Eye (tissue), 1 donor: ENCODE measurements at places on chromosomes 5 and 9.

DNA sequence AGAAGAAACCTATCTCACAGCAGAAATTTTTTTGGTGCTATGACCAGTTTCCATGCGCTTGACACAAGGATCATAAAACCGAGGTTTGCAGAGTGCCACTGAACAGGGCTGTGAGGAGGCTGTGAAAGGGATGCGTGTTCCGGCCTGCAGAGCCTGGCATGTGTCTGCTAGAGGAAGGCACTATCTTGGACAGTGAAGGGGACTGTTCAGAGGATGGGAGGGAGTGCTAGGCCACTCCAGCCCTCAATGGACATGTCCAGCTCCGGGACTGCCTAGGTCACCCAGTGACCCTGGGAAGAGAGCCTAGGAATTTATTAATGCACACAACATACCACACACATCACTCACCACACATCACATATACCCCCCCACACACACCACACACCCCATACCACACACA is 275.9 kb downstream of the GADD45G start:
- no peak for DNase-seq

GRCh38 chr9:135183069-135183468 is 95.6 kb downstream of the OLFM1 start:
- no peak for DNase-seq

GRCh38 chr9:16028548-16028947 is 475.7 kb downstream of the CCDC171 start:
- DNase-seq, result no peak

DNA sequence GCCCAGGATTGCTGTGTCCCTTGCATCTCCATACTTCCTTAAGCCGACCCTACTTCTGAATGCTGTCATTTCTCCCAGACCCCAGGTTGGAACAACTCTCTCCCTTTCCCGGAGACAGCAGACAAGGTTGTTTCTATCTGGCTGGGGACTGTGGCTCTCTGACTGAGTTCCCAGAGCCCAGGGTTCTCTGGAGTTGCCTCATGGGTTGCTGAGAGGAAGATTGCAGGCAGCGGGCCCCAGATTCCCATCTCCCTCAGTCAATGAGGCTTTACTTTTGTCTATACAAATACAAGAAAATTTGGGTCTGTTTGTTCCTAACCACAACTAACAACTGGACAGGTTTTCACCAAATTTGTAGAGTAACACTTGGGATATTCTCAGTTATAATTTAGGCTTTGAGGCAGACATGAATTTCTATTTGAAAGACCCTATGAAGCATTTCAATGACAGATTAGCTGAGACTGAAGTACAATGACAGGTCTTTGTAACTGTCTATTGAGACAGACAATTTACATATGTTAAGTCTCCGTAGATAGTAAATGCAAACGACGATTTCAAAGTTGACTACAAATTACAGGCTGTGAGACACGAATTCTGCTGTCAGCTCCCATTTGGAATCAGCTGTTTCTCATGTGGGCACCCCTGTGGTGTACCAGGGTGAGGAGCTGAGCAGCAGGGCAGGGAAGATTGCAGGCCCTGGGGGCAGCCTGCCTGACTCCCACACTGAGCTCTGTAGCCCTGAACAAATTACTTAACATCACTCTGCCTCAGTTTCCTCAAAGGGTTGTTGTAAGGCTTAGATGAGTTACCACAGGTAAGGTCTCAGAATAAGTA is 107.5 kb downstream of the ATP10B start:
- DNase-seq, result no peak

- DNase-seq, result peak; percentile 60
Observed at GRCh38 chr5:73274881-73275663, 102.1 kb downstream of the TMEM174 start.
